ENCODE measurements at places on chromosomes 5 and 9.

- H3K27ac ChIP-seq = no peak overlapping the region
- H3K36me3 ChIP-seq = no peaks in the 10 kb centered on the region
- H3K4me3 ChIP-seq = peak overlapping the region; percentile 29
Observed at GRCh38 chr5:55923177-55923771, 71.5 kb downstream of the IL6ST start.

- H3K36me3 ChIP-seq = no peaks in the 10 kb centered on the region
- H3K27ac ChIP-seq = no peak overlapping the region
- H3K4me3 ChIP-seq = no peak overlapping the region
- H3K4me1 ChIP-seq = peaks cover 12% of the 10 kb centered on the region
- peak; percentile 21 for DNase-seq
- H3K27me3 ChIP-seq = peaks cover 49% of the 10 kb centered on the region
Observed at GRCh38 chr9:137989999-137990715, 112.6 kb downstream of the CACNA1B start.

- no peak overlapping the region for H3K4me3 ChIP-seq
- no peak overlapping the region for H3K27ac ChIP-seq
- no peak for DNase-seq
- H3K4me1 ChIP-seq = no peaks in the 10 kb centered on the region
- H3K27me3 ChIP-seq = peaks cover 4% of the 10 kb centered on the region
Observed at GRCh38 chr5:131042021-131042789, 122.9 kb downstream of the HINT1 start.

- DNase-seq = no peak
- no peaks in the 10 kb centered on the region for H3K36me3 ChIP-seq
- H3K4me3 ChIP-seq = no peak overlapping the region
- H3K27ac ChIP-seq = no peak overlapping the region
- no peaks in the 10 kb centered on the region for H3K4me1 ChIP-seq
- no peaks in the 10 kb centered on the region for H3K27me3 ChIP-seq
Observed at GRCh38 chr5:102481054-102481715, 17.6 kb downstream of the SLCO6A1 start.

- H3K4me3 ChIP-seq = no peak overlapping the region
- H3K4me1 ChIP-seq = no peaks in the 10 kb centered on the region
- H3K36me3 ChIP-seq = no peaks in the 10 kb centered on the region
- peak; percentile 22 for DNase-seq
- H3K27me3 ChIP-seq = peaks cover 36% of the 10 kb centered on the region
Observed at GRCh38 chr5:136374003-136374402, 8.7 kb upstream of the TRPC7 start.

Measured in A673 (cell line).